ENCODE measurements at places on chromosomes 5 and 9.

GRCh38 chr5:30050056-30050815 lies 1143.2 kb upstream of the CDH6 start:
- no peak for DNase-seq

DNA sequence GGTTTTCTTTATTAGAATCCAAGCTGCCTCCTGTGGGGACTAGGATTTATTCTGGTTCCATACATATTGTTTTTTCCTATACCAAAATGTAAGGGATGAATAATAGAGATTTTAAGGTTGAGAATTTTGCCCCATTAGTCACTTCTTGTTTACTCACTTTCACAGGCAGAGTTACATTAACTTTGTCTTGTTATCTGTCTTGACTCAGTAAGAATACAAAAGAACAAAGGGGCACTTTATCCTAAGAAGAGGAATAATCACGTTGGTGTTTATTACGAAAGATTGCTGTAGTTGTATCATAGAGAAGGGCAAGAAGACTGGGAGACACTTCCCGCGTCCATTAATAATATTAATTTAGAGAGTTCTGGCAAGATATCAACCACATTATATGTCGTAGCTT lies 599.7 kb upstream of the FTMT start:
- no peak for DNase-seq

GRCh38 chr5:141855265-141856036 lies 22.8 kb downstream of the PCDH1 start:
- no peak for DNase-seq

DNA sequence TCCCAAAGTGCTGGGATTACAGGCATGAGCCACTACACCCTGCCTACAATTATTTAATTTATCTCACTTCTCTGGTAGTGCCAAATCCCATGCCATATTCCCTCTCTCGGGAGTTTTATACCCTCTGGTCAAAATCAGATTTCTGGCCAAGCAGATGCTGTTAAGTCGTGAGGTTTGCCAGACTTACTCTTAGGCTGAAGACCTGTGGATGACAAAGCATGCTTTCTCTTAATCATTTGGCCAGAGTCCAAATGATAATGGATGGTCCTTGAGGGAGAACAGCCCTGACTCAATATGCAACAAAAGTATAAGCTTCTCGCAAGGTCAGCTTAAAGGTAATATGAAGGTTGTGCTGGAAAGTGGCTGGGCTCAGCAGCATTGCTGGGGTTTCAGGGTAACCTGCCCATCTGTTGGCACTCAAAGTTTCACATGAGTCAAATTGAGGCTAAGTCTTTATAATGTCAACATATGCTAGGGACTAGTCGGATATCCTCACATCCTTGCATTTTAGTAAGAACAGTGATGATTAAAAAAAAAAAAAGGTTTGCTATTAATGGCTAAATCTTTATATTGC lies 280.1 kb downstream of the KIF4B start:
- no peak for DNase-seq

DNA sequence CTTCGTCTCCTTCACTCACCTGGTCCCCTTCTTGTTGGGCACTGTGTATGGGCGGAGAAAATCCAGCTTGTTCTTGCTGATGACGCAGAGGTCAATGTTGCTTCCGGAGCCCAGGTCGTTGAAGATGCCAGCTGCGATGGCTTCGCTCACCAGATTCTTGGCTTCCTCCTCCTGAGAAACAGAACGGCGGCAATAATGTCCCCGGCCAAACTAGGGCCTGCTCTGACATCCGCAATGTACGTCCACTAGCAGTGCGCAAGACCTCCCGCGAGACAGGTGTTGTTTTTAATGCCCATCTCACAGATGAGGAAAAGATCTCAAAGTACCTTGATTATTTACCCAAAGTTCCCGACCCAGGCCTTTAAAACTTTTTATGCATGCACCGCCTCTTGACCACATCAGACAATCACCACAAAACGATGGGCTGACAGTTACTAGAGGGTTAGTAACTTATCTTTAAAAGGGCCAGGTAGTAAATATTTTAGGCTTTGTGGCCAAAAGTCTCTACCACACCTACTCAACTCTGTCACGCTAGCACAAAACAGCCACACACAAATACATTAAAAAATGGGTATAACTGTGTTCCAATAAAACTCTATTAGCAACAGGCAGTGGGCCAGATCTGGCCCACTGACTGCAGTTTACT lies 58.4 kb downstream of the PSMB7 start:
- no peak for DNase-seq

DNA sequence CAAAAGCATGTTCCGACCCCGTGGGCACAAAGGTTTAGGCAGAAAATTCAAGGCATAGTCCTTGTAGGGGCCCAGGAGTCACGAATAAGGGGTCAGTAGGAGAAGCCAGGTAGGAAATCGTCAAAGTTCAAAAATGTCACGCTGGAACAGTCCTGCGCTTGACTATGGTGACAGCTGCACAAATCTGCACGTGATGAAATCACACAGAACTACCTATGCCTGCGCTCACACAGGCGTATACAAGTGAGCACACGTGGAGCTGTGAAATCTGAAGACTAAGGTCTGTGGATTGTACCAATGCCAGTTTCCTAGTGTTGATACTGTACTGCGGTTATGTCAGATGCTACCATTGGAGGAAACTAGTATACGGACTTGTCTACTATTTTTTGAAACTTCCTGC lies 303.1 kb upstream of the PANK3 start:
- no peak for DNase-seq

DNA sequence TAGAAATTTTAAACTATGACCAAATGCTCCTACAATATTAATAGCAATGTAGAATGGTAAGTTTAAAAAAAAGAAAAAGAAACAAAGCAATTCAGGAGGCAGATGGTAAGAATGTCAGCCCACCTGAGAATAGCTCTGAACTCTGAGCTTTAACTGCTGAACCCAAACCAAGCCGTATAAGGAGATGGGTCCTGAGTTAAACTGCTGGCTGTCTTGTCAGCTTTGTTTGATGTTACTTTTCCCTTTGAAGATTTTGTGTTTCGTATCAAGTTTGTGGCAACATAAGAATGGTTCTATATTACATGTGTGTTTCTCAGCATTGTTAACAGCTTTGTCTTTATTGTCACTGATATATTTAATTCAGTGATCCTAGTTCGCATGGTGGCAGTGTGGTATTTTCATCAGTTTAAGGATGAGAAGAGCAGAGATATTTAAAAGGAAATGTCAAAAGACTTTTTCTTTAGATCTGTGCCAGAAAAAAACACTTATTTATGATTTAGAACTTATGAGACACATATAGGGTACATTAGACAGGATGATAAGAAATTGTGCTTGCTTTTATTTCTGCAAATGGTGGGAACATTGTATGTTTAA lies 390.1 kb downstream of the CCDC171 start:
- no peak for DNase-seq

GRCh38 chr5:13276156-13276555 lies 668.3 kb downstream of the DNAH5 start:
- DNase-seq = no peak

DNA sequence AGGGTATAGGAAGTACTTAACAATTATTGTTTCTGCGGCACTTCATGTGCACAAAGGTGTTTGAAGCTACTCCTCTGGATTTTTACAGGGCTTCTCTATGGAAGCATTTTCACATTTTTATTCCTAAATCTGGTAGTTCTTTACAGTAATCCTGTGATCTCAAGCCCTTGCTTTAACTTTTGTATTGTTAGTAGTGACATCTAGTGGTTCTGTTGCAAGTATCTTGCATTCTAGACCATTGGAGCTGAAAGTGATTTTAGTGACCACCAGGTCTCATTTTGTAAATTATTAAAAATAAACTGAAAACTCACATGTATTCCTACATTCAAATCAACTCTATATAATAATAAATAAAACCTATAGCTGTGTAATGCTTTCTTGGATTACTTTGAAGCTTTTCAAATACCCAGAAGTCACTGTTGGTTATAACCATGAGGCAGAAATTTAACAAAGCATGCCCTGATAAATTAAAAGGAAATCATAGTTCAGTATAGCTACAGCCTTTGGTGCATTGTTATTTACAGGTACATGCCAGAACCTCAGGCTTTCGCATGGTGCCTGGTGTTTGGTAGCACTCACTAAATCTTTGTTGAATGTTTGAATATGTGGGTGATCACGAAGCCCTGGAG lies 18.9 kb downstream of the RPS23 start:
- no peak for DNase-seq

DNA sequence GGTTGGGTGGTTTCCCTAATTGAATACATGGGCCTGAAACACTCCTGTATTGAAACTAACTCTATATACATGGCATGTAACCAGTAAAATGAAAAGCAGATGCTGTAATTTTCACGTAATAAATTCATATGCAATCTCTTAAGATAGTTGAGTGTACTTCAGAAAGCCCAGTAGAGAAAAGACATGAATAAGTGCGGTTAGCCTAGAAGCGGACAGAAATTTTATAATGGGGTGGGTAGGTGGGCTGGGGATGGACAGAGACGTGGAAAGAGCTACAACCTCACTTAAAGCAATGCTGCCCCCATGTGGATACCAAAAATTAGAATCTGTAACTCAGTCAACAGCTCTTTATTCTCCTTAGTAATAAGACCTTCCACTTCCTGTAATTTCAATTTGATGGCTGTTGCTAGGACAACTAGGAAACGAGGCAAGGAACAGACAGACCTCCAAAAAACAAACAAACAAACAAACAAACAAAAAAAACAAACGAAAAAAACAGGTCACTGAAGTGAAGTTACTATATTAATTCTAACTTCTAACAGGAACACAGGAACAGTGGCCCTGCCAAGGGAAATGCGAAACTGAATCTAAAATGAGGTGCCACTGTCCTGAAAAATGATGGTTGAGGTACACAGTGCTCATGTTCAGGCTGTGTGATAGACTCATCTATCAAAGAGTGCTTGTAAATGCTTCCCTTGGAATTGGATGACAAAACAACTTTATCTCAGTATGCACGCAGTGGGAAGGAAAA lies 103.4 kb upstream of the GNA14 start:
- DNase-seq = no peak

GRCh38 chr9:120856700-120857099 lies 14.0 kb upstream of the PSMD5 start:
- no peak for DNase-seq

- DNase-seq = no peak
Measured at GRCh38 chr9:129160712-129161533, 17.1 kb downstream of the IER5L start.

DNA sequence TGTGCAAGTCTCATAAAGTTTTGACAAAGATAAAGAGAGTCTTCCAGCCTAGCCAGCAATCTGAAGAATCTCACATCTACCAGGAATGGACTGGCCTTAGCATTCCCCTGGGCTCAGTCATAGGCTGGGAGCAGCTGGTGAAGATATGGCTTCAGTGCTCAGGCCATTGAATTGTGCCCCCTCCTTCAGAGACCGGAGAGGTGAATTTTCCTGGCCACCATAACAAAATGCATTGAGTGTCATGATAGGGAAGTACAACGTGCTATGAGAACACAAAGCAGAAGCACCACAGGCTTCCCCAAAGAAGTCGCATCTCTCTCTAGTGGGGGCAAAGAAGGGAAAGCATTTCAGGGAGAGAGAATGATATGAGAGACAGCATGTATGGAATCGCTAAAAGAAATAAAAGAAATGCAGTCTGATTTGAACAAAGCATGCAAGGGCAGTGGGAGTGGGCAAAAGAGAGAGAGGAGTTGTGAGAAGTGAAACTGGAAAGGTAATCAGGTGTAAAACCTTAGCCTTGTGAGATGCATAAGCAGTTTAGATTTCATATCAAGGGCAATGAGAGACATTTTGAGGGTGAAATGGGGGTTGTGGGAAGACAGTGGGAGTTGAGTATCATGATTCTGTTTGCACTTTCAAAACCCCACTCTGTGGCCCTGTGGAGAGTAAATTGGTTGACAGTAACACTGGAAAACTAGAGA lies 57.1 kb upstream of the NMUR2 start:
- no peak for DNase-seq

- DNase-seq = no peak
Measured at GRCh38 chr5:52802272-52802973, 14.7 kb downstream of the ITGA1 start.

DNA sequence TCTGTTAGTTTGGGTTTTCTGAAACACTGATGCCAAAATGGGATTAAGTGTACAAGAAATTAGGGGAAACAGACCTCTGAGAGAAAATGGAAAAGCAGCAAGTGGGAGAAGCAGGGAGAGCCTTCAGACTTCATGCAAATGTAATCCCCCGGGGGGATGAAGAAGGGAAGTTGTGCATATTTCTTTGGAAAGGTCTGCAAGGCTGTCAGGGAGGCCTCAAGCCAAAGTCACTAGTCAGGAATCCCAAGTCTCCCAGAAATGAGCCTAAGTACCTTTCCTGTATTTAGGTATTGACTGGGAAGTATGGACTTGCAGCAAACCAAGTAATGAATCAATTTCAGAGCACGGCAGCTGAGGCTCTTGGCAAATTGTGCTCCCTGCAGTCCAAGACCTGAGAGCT lies 2.2 kb downstream of the FTMT start:
- no peak for DNase-seq

- no peak for DNase-seq
Measured at GRCh38 chr9:96071076-96071814, 195.8 kb downstream of the ERCC6L2 start.

DNA sequence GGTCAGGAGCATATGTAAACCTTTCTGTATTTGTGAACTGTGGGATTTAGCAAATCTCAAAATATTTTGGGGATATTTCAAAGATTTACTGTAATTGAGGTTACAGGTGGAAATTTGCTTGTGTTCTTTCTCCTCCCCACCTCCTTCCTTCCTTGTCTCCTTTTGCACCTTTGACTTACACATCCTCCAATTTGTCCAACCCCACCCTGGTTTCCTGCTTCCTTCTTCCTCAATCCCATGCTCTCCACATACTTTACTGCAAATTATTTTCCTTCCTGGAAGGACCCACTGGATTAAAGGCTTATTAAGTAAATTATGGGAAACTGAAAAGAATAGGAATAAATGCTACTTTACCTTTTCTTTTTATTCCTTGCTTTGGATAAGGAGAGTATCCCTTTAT lies 74.5 kb upstream of the LRRC70 start:
- no peak for DNase-seq

DNA sequence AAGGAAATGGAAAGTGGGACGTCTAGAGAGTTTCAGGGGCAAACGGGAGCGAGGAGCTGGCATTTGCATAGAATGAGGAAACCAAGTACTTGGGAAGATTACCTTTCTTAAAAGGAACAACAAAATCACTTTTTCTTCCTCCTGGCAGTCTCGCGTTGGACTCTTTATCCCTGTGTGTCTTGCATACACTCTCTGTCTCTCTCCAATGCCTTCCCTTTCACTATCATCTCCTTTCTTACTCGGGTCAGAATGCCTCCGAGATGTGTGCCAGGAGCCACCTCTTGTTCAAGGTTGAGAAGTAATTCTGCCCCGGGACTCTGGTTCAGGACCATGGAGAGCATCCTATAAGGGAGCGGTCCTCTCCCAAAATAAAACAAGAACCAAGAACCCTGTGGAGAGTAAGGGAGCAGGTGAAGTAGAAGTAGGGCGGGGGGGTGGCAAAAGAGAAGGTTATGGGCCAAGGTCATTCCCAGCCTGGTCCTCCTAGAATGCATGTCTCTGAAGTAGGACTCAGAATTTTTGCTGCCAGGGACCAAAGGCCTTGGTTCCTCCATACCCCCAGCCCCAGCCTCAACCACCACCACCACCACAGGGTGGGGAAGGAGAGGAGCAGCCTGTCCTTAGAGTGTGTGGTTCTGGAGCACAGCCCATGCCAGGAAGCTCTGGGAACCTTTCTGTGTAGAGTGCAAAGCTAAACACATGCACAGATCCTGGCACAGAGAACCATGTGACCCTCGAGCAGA lies 72.1 kb upstream of the ARAP3 start:
- no peak for DNase-seq

GRCh38 chr9:22065431-22066200 lies 56.5 kb upstream of the CDKN2B start:
- DNase-seq = no peak
